ENCODE measurements at places on chromosomes 12 and 14.
A peak's percentile ranks its signal among the peaks of the same experiment; 100 is the strongest.

- no peak for DNase-seq
Observed at GRCh38 chr12:20463913-20464524, 95.7 kb downstream of the PDE3A start.

GRCh38 chr12:28237423-28237822 is 47.2 kb downstream of the CCDC91 start:
- no peak for DNase-seq

DNA sequence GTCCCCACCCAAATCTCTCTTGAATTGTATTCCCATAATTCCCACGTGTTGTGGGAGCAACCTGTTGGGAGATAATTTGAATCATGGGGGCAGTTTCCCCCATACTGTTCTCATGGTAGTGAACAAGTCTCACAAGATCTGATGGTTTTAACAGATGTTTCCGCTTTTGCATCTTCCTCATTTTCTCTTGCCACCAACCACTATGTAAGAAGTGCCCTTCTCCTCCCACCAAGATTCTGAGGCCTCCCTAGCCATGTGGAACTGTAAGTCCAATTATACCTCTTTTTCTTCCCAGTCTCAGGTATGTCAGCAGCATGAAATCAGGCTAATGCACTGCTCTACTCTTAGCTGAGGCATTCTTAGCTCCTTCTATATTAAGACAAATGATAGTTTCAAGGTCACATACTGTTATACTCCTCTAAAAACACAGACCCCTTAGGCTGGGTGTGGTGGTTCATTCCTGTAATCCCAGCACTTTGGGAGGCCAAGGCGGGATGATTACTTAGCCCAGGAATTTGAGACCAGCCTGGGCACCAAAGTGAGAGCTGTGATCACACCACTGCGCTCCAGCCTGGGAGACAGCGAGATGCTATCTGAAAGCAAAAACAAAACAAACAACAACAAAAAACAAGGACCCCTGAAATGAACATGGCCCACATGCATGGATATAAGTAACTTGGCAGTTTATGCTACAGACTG is 3.6 kb downstream of the SCAF11 start:
- no peak for DNase-seq

GRCh38 chr12:78385541-78385940 is 479.0 kb upstream of the SYT1 start:
- peak; percentile 15 for DNase-seq

GRCh38 chr12:121926874-121927706 is 8.7 kb downstream of the CFAP251 start:
- DNase-seq: no peak

DNA sequence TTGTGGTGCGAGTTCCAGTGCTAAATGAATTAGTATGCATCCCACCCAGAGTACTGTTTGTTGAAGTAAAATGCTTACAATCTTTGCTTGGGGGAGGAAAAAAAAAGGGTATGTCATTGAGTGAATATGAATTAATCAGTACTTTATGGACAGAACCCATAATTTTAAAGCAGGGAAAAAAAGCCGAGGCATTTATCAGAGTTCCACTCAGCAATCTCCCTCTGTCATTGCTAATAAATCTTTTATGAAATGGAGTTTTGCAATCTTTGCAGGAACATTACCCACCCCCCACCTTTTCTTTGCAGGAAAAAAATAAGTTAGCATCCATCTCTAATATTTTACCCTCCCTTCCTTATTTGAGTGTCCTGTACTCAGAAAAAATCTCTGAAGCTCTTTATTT is 127.9 kb upstream of the TMPO start:
- no peak for DNase-seq

DNA sequence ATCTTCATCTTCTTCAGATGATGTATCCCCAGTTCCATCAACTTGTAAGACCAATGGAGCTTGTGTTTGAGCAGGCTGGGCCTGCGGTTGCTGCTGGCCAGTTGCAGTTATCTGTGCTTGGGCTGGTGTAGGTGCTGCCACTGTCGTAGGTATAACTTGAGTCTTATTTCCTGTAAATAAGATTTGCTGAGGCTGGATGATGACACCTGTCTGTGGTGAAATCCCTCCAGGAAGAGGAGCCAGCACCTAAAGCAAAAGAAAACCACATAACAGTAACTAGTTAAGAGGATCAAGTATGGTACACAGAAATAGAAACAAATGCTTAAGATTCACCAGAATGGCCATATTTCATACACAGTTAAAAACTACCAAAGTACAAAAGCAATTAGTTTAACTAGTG is 28.2 kb downstream of the GTF2A1 start:
- DNase-seq: no peak

DNA sequence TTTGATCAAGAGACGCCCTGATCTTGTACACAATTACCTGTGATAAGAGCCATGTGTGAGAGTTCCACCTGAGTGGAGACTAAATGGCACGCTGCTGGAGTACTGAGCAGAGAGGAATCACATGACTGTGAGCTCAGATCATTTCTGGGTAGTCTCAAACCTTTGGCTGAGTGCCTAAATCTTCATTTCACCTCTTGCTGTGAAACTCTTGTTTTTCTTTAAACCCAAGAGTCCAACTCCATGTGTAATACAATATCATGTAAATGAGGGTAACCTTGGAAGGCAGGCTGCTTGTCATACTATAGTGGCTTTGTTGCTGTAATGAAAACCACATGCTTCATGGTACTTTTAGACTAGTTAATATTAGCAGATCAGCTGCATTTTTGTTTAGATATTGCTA is 156.9 kb downstream of the CAND1 start:
- DNase-seq: peak; percentile 93

DNA sequence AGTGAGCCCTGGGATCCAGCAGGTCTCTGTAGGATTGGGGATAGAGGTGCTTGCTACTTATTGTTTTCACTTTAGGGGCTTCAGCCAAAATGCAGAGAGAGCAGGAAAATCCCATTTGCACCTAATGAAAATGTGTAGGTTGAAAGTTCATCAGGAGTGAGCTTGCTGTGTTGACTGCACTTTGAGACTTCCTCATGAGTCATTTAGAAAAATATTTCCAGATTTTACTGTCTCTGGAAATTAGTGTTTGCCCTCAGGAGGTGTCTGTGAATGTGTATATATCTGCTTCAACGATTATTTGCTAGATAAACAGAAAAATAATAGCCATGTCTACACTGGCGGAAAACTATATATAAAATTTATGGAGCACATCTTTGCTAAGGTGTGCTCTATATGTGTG is 159.3 kb downstream of the CAND1 start:
- no peak for DNase-seq

GRCh38 chr14:88750945-88751344 is 41.8 kb downstream of the EML5 start:
- DNase-seq: no peak

All from fibroblast of gingiva (primary cell).